ENCODE measurements at places on chromosomes 3 and 15.
A peak's percentile ranks its signal among the peaks of the same experiment; 100 is the strongest.

GRCh38 chr15:67040277-67040676 is 25.1 kb upstream of the SMAD3 start:
- no peak for DNase-seq

DNA sequence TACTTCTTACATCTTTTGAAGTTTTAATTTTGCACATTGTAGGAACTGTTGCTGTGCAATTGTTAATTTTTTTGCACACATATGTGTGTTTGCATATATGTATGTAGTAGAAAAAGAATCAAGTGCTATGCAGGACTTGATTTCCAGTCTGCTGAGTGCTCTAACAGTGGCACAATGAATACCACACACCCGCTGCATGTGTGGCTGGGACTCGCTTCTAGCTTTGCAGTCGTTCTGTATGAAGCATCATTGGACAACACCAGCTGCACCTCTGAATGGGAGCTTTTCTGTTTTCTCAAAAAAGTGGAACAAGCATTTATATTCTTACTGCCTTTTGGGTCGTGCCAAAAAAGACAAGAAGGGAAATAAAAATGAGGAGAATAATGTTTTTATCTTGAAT is 564.7 kb downstream of the FOXP1 start:
- DNase-seq, result no peak

GRCh38 chr3:172635588-172635987 is 75.3 kb downstream of the NCEH1 start:
- DNase-seq, result peak; percentile 17

GRCh38 chr3:149605902-149606301 is 51.9 kb downstream of the WWTR1 start:
- no peak for DNase-seq

DNA sequence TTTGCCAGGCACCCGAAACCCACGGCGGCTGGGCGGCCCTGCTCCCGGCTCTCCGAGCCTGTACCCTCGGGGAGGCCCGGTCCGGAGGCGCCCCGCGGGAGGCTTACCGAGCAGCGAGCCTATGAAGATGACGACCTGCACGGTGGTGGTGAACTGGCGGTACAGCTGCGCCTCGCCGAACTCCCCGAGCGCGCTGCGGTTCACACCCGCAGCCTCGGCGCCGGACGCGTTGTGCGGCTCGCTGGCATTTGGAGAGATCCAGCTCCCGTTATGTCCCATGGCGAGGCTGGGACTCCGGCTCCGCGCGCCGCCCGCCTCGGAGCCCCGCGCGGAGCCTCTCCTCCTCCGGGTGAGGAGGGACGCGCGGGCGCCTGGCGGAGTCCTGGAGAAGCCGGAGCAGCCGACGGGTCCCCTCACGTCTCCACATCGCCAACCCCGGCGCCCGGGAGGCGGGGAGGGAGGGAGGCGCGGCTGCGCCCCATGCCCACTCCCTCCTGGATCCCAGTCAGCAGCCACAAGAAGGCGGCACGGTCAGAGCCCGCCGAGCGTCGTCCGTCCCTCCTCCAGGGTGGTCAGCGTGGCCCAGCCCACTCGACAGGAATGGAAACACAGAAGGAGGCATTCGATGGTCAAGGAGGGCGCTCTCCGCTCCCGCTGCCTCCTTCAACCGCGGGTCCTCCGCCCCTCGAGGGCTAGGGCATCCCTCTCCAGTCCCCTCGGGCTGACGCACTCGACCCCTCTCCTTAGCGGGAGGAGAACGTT is at the start of gene GPR176:
Gene GPR176 (minus strand): TSS at position 519 of the 762 bp plus-strand sequence. CDS start 240 bp downstream, at position 279.
- peak; percentile 31 for DNase-seq

DNA sequence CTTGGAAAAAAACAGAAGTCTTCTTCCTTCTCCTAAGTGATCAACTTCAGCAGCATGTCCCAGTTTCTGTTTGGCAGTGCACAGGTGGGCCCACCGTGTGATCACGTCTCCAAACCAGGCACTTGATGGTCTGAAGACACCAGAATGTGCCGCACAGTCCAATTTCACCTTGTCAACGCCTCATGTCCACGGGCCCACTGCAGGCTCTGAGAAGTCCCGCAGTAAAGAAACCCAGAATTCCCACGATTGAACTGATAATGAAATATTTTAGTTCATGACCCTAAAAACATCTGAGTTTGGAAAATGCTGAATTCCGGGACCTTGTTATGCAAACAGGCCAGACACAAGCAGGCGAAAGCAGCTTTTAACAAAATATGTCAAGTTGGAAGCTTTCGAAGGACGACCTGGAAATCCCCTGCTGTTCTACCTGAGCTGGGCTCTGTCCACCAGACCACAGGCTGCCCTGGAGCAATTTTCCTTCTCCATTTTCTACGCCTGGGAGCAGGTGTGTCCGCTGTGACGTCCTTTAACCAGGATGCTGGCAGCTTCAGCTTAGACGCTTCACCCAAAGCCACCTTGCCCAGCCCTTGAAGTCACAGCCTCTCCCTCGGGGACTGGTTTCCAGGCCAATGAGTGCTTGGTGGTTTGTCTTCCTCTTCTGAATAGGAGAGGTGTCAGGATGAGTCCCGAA is 167.8 kb upstream of the IQSEC1 start:
- DNase-seq, result no peak

DNA sequence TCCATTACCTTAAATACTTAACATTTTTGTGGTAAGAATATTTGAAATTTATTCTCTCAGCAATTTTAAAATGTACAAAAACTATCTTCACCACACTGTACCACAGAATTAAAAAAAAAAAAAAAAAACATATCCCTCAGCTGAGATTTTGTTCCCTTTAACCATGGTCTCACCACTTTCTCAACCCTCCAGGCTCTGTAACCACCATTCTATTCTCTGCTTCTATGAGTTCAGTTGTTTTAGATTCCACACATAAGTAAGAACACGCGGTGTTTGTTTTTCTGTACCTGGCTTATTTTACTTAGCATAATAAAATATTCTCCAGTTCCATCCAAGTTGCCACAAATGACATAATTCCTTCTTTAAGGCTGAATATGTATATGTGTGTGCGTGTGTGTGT is 41.5 kb downstream of the CSNK1G1 start:
- DNase-seq, result no peak

DNA sequence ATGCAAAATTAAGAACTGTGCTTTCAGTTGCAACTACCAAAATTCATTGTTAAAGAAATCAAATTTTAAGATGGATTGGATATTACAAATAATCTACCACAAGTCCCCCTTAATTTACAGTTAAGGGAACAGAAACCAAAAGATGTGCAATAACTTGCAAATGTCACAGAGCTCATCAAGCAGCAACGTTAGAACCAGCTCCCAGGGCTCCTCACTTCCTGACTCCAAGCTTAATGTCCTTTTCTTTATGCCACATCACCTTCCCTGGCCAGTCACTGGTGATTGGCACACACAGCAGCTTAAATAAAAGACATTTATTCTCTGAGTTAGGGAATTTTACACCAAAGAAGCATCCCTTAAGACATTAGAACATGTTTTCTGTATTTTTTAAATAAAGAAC is 159.7 kb downstream of the RSL24D1 start:
- no peak for DNase-seq

DNA sequence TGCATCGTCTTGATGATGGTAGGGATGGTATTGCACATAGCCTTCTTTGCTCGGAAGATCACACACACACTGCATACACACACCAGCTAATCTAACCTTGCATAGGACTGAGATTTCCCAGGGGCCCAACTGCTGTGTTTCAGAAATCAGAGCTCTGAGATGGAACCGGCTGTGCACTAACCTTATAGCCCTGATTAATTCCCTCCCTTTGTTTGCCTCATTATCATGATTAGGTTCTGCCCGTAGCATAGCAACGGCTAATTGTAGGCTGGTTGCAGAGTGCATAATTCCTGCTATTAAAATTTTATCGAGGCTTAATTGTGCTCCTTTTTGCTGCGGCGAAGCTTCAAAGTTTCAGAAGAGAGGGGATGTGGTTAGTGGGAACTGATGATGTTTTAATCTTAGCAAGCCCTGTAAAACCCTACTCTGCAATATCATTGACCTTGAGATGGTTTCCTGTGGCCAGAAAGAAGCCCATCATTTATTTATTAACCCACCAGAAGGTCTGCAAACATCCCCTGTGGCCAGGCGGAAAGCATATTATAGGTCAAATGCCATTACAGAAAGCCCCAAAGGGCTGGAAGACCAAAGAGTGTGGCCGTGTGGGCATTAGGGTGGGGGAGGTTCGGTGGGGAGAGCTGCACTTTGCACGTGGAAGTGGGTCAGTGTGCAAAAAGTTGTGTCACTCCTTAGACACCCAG is 56.2 kb upstream of the GLCE start:
- DNase-seq, result peak; percentile 29

DNA sequence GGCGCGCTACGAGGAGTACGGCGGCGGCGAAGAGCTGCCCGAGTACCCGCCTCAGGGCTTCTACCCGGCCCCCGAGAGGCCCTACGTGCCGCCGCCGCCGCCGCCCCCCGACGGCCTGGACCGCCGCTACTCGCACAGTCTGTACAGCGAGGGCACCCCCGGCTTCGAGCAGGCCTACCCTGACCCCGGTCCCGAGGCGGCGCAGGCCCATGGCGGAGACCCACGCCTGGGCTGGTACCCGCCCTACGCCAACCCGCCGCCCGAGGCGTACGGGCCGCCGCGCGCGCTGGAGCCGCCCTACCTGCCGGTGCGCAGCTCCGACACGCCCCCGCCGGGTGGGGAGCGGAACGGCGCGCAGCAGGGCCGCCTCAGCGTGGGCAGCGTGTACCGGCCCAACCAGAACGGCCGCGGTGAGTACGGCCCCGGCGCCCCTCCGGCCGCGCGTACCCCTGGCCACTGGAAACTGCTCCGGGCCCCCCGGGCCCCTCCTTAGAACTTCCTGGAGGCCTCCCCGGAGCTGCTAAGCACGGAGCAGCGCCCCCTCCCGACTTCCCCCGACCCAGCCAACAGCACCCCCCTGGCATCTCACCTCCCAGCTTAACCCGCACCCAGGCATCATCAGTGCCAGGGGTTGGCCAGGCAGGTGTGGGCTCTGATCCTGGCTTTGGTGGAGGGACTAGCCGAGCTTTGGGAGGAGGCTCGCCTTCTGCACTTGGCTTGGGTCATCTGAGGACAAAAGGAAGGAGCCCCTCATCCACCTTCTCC is 1.4 kb downstream of the LOXL1 start:
- peak; percentile 76 for DNase-seq

- no peak for DNase-seq
Measured at GRCh38 chr3:179801263-179801662, 148.4 kb downstream of the USP13 start.

GRCh38 chr15:90987561-90988141 is 6.7 kb downstream of the PRC1 start:
- DNase-seq, result no peak

GRCh38 chr15:31887246-31887645 is 143.1 kb upstream of the CHRNA7 start:
- DNase-seq, result no peak

GRCh38 chr3:141289228-141289772 is 57.7 kb downstream of the PXYLP1 start:
- no peak for DNase-seq
